Cardiac fibroblast (primary cell): ENCODE measurements at places on chromosomes 12 and 14.

- no peak for DNase-seq
Observed at GRCh38 chr12:51771008-51771407, 77.5 kb downstream of the FIGNL2 start.

DNA sequence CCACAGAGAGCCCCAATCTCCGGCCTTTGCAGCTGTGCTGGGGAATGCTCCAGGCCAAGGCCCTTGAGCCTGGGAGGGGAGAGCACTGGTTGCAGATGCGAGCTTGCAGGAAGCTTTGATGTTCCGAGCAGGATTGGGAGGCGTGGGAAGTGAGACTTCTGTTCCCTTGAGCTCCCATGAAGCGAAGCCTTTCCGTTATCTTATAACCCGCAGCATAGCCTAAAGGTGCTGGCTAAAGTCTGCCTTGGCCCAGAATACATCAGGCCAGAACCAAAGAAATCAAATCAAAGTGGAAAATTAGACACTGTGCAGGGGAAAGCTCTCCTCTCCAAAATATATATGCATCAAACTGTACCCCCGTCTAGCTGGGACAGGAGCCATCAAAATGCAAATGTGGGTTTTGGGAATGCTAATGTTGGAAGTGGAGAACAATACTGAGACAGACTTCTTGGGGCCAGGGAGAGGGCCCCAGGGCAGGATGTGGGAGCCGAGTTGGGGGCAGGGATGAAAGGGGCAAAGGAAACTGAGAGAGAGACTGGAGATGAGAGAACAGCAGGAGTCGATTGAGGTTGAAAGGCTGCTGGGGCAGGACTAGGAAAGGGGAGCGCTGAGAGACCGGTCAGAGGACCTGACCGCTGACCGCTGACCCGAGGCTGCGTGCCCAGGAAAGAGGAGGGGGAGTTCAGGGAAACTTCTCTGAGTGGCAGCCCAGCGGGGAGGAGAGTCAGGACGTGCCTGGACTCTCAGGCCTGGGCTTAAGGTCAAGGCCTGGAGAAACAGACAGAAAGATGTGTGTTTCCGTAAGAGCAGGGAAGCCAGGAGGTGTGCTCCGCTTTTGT is 152.2 kb upstream of the PARP11 start:
- DNase-seq, result no peak

DNA sequence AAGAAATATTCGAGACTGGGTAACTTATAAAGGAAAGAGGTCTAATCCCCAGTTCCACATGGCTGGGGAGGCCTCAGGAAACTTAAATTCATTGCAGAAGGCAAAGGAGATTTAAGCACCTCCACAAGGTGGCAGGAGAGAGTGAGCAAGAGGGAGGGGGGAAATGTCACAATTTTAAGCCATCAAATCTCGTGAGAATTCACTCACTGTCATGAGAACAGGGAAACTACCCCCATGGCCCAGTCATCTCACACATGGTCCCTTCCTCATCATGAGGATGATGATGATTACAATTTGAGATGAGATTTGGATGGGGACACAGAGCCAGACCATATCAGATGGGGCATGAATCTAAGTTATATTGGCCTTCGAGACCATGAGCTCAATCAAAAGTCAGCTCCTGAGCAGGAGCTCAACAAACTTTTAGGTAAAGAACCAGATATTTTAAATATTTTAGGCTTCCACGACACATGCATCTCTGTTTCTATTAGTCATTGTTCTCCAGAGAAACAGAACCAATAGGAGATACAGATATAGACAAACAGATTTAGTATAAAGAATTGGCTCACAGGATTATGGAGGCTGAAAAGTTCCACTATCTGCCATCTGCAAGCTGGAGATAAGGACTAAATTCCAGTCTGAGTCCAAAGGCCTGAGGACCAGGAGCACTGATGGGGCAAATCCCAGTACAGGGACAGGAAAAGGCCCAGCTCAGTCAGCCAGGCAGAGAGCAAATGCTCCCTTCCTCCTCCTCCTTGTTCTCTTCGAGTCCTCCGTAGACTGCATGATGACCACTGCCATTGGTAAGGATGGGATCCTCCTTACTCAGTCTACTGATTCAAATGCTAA is 24.9 kb downstream of the DGLUCY start:
- DNase-seq, result peak; percentile 27

DNA sequence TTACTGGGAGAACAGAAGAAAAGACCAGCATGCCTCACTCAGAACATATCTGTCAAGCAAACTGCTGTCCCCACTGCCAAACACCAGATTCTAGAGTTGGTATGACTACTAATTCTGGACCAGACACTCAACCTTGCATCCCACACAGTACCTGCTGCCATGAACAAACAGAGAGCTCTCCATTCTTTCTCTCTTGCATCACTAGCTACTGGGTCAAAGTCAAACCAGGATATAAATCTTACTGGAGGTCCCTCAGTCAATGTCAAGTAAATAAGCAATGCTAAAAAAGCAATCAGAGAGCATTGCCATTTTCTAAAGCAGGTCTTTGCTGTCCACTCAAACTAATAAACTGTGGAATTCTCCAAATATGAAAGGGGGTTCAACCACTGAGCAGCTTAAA is 452.4 kb upstream of the SEL1L start:
- DNase-seq, result no peak

- DNase-seq, result no peak
Observed at GRCh38 chr14:102750376-102750775, 26.9 kb upstream of the TRAF3 start.

DNA sequence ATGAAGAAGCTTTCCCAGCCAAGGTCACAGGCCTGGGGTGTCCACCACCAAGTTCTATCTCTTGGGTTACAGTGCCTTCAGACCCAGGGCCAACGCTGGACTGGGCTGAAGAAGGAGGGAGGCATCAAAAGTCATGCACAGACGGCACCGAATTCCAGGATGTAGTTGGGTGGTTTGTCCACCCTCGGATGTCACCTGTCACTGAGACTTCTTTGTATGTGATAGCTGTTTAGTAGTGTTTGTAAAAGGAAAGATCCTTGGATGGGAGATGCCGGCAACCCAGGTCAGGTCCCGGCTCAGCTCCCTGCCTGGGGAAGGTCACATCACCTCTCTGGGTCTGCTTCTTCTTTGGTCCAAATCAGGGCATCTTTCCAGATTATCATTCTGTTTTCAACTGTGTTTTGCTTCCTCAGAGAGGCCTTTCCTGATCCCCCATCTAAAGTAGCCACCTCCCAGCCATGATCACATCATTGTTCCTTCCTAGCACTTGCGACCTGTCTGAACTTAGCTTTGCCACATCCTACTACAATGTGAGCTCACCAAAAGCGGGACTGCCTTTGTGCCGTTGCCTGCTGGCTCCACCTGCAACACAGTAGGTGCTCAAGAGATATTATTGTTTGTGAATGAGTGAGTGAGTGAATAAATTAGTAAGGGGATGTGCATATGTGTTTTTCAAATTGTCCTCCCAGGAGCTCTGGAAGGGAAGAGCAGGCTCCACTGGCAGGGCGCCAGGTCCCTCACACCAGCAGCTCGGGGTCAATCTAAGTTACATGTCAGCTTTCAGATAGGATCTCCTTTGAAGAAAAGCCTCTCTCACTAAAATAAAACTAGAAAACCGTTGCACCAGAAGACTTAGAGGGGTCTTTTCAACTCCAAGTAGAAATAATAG is 2.1 kb downstream of the TSPAN11 start:
- DNase-seq, result no peak

DNA sequence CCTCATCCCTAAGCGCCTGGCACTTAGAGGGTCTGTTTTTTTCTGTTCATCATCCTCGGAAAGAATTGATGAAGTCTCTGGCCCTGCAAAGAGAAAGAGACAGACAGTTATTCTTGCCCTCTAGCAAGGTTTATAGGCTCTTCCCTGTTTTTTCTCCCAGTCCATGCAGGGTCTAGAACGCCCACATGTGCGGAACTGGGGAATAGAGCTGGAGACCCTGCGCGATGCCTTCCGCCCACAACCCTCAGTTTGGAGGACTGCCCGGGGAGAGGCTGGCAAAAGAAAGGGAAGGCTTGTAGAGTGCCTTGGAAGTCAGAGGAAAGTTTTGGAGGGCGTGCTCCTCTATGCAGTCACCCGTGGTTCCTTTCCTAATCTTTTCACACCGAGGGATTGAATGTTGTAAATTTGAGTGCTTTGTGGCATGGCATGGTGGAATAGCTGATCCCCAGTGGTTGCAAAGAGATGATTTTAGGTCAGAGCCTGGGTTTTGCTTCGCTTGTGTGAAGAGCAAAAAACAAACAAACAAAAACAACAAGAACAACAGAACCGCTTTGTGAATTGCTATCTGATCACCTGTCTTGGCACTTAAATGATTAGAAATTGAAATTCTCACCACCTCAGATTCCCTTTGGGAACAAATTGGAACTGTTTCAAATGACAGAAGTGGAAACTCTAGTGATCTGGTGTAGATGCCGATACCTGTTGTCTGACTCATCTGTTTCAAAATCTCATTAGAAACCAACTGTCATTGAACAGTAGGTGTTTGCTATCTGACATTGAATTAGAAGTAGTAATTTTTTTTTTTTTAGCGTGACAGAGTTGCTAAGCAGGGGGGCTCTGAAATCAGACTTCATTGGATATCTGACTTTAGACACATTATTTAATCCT is 947 bp downstream of the GAS2L3 start:
- DNase-seq, result peak; percentile 31

- peak; percentile 53 for DNase-seq
Observed at GRCh38 chr14:23910101-23910875, 43.3 kb upstream of the DHRS4 start.

GRCh38 chr14:52380294-52380693 is 66.2 kb downstream of the PTGER2 start:
- DNase-seq, result peak; percentile 69

DNA sequence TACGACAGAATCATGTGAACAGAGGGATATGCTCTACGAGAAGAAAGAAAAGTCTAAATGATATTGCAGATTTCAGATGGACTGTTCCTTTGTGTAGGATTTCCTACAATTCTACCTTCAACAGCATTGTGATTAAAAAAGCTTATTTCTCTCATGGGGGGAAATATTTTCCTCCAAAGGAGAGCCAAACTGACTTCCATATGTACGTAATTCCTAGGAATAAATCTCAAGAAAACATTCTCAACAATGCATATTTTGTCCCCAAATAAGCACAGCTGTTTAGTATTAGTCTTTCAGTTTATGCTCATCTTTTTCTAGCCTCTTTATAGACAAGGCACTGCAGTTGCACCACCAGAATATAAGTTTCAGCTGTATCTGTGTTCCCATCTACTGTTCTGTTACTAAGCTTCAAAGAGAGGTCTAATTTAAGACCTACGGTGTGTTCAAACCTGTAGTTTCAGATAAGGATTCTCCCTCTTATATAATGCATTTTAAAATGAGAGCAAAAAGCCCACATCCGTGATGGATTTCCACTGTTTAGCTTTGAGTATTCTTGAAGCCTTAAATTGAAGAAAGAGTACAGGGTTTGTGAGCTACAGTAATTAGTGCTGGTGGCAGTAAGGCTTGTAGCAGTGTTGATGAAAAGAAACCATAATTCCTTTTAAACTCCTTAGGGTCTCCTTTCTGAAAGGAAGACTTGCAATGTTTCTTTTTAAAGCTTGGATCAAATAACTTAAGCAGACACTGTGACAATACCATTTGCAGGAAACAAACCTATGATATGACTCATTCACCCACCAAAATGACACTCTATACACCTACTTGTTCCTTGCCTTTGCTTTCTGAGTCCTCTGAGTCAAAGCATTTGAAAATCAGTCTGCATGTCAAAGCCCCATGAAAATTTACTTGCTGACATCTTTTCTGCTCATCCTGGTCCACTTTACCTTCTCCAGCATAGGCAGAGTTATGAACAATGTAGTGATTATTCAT is 754.1 kb downstream of the NOVA1 start:
- DNase-seq, result no peak

DNA sequence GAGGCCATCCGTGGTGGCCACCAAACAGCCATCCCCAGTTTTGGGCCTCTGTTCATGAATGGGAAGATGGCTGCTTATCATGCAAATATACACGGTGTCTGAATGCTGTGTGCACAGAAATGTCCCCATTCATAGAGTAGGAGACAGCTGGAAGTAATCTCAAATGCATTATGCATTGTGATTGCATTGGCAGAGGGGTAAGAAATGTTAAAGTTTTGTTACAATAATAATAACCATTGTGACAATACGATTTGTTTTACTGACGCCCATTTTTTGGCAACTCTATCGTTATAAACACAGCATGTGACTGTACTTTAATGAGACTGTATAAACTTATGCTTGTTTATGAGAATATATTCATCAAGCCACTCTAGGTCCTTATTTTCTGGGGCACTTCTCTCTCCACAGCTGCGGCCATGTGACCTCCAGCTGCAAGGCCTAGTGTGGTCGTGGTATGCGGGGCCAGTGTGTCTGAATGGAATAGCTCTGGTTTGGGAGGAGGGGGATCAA is 474.3 kb downstream of the VRK1 start:
- no peak for DNase-seq

DNA sequence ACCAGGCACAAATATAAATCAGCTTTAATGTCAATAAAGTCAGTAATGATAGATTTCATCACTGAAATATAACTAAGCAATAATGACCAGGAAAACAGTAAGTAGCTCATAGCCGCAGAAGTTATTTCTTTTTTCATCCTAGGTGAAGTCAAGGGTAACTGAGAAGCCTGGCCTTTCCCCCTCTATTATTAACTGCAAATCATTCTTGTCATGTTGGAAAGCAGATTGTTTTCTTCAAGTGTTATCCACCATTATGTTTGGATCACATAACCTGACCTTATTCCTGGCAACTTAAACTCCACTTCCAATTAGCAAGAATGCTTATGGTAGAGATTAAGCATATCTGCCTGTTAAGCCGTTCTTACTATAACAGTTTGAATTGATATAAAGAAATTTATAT is 603.4 kb upstream of the FOXG1 start:
- no peak for DNase-seq

DNA sequence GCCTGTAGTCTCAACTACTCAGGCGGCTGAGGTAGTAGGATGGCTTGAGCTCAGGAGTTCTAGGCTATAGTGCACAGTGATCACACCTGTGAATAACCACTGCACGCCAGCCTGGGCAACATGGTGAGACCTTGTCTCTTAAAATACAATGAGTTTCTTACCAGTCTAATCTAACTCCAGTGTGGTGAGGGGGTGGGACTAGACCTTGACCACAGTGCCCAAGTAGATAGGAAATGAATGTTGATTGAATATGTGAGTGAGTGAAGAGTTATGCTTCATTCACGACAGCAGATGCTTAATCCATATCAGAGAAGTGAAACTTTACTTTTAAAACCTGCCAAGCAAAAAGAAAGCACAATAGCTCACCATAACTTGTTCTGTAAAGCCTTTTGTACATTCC is 11.2 kb upstream of the AK7 start:
- DNase-seq, result no peak

GRCh38 chr14:104717646-104718045 is 6.4 kb upstream of the ADSS1 start:
- DNase-seq, result no peak

GRCh38 chr12:85979641-85980040 is 105.5 kb downstream of the NTS start:
- DNase-seq, result peak; percentile 20

GRCh38 chr12:117018276-117018675 is 80.9 kb downstream of the TESC start:
- no peak for DNase-seq
